ENCODE measurements at places on chromosomes 4 and X. TPM values are rescaled to one million over a fixed set of nuclear protein-coding genes. Genes with fewer than 3 reads are reported as not detected.

DNA sequence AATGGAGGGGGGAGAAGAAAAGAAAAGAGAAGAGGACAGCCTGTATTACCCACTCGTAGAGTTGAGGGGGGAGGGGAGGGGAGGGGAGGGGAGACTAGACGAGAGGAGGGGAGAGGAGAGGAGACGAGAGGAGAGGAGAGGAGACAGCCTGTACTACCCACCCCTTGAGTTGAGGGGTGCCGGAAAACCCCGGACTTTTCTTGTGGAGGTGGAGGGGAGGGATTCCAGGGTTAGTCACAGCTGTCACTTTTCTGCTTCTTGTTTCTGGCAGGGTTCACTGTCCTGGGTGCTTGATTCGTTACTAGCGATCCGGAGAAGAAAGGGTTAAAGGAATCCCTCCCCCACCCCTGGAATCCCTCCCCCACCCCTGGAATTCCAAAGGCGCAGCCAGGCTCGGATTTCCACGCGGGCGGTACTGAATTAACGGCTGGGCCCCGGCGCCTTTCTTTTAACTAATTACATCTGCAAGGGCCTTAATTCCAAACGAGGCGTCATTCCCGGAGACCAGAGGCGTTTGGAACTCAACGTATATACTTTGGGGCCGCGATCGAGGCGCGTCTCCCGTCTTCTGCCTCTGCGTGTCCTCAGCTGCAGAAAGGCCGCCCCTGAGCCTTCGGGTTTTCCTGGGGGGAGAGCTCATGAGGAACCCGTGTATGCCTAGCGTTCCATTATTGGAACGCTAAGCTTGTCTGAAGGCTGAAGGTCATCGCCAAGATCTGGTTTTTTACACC is 20.1 kb upstream of the CSF2RA start:
- DNase-seq: peak; percentile 16

- DNase-seq: no peak
Measured at GRCh38 chr4:142696334-142697122, 149.6 kb downstream of the INPP4B start.

DNA sequence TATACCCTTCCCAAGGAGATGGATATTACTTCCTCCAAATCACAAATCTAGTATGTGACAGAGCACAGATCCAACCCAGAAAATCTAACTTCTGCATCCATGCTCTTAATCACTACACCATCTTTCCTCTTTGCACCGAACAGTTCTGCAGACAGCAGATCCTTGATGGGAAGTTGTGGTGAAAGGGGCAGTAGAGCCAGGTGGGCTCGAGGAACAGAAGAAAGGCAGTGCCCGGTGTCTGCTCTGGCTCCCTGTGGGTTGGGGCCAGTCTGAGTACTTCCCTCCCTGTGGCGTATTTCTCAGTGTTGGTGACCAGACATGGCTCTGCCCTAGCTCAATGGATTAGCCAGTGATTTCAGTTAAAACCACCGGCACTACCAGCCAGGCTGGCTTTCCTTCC is 15.3 kb downstream of the HOPX start:
- DNase-seq: no peak

GRCh38 chrX:84188320-84188834 is 378 bp upstream of the RPS6KA6 start:
- DNase-seq: peak; percentile 19

- DNase-seq: peak; percentile 41
Measured at GRCh38 chrX:47283015-47283771, 50.4 kb downstream of the USP11 start.

DNA sequence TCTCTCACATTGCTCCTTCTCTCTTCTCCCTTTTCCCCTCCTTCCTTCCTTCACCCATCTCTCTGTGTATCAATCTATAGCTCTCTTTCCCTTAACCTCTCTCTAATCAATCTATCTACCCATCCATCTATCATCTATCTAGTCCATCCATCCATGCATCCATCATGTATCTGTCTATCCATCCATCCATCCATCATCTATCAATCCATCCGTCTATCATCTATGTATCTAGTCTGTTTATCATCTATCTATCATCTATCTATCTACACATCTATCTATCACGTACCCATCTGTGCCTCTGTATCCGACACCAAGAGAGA is 307.5 kb downstream of the DHRSX start:
- no peak for DNase-seq

GRCh38 chr4:175947117-175947722 is 118.4 kb upstream of the WDR17 start:
- DNase-seq: no peak

- no peak for DNase-seq
Measured at GRCh38 chr4:966266-967112, 6.9 kb downstream of the DGKQ start.

DNA sequence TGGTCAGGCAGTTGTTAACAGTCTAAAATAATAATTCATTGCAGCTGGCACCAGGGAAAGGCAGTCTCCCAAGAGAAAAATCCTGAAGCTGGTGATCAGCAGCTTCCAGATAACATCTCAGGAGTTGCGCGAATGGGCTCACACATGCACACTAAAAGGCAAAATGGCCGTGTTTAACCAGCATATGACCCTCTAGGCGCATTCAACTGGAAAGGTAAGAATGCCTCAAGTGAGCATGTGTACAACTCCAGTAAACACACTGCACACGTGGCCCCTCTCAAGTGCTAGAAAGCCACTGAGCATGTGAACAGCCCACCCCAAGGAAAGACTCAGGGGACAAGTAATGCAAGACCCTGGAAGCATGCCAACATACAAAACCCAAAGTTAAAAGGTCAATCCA is 33.1 kb downstream of the STPG2 start:
- DNase-seq: no peak

GRCh38 chr4:29541757-29542156 is 1178.4 kb upstream of the PCDH7 start:
- DNase-seq: no peak

DNA sequence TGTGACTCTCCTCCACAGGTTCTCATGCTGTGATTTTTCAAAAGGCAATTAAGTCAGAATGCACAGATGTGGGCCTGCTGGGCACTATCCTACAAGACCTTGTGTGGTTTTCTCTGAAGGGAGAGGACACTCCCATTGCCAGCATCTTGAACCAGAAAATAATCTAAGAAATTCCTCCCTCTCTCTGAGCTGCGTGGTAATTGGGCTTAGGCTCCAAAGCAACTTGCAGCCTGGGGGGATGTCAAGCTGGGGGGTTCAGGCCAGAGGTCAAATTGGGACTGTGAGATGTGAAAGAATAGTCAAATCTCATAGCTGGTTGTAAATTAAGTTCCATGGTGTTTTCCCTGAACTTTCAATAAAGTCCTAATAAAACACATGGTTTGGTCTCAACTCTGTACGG is 350.6 kb upstream of the SLC7A11 start:
- no peak for DNase-seq

The PABPC4L gene
- 0.97 TPM for total RNA-seq

The TREX2 gene
- total RNA-seq: not detected

The CSAG1 gene
- 20.9 TPM for total RNA-seq

The TCP11X2 gene
- total RNA-seq: not detected

The RS1 gene
- not detected for total RNA-seq

The NHSL2 gene
- total RNA-seq: 2.3 TPM

The CT45A5 gene
- total RNA-seq: 10.4 TPM
